Activated CD4-positive, CD25-positive, alpha-beta regulatory T cell treated with anti-CD3 and anti-CD28 coated beads, Interleukin-2, amount 50 U/mL, for 16 hours (primary cell): ENCODE measurements at places on chromosomes 7 and 10.

DNA sequence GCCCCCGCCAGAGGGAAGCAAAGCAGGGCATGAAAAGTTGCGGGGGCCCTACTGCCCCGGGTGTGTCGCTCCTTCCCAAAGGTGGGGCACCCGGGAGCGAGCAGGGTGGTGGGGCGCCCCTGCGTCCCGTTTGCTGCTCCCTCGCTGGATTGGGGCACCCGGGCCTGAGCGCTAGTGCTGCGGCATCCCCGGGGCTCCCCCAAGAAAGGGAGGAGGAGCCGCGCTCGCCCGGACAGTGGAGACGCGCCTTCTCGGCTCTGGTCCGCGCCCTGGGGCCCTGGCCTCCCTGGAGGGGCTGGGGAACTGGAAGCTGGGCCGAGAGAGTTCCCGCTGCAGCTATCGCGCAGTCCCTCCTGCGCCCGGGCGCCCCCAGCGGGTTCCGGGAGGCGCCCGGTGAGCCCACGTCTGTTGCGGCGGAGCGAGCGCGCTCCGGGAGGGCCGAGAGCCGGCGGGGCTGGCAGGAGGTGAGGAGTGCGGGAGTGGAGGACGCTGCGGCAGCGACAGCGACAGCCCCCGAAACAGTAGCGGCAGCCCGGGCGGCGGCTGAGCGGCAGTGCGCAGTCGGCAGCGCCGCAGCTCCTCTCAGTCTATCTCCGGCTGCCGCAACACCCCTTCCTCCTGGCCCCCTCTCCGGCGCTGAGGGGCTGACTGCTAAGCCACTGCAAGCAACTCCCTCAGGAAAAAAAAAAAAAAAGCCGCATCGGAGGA is 504 bp upstream of the BMPER start:
- DNase-seq: no peak

DNA sequence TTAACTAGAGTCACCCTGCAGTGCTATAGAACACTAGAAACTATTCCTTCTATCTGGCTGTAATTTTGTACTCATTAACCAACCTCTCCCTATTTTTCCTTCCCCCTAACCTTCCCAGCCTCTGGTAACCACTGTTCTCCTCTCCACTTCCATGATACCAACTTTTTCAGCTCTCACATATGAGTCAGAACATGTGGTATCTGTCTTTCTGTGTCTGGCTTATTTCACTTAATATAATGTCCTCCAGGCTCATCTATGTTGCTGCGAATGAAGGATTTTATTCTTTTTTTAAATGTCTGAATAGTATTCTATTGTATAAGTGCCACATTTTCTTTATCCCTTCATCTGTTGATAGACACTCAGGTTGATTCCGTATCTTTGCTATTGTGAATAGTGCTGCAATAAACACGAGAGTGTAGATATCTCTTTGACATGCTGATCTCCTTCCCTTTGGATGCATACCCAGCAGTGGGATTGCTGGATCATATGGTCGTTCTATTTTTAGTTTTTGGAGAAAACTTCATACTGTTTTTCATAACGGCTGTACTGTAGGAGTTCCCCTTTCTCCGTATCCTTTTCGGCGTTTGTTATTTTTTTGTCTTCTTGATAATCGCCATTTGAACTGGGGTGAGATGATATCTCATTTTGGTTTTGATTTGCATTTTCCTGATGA is 101.4 kb downstream of the FAM107B start:
- no peak for DNase-seq

GRCh38 chr7:54811041-54811845 is 52.2 kb upstream of the SEC61G start:
- no peak for DNase-seq

DNA sequence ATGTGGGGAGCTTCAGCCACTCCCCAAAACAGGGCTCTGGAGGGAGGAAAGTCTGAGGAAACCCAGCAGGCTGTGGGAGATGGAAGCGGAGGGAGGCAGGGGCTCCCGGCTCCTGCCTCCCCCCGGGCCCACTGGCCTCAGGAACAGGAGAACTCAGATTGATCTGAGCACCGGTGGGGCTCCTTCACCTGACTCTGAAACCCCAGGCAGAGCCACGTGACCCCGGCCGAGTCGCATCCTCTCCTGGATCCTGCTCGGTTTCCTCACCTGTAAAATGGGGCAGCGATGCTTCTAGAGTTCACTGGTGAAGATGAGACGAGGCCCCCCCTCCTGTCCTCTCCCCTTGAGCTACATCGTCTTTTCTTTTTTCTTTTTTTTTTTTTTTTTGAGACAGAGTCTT is 33.6 kb downstream of the TCERG1L start:
- no peak for DNase-seq
